ENCODE measurements at places on chromosomes 7 and 10.

DNA sequence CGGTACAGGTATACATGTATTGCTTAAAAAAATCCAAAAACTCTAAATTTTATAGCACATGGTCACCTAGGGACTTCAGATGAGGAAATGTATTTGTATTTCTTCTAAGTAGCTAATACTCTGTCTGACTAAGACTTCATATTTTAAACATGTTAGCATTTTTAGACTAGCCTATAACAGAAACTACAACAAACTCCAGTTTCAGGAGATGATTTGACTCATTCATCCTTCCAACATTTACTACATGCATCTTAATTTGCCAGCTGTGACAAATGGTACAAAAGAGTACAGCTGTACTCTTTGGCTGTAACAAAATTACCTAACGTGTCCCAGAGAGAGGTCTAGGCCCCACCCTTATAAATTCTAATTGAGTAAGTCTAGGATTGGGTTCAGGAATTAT, 22.2 kb downstream of the TMEM209 start:
- no peak for DNase-seq

GRCh38 chr7:142817506-142817905, 37.4 kb upstream of the EPHB6 start:
- no peak for DNase-seq

GRCh38 chr10:131077724-131078123, 233.8 kb downstream of the TCERG1L start:
- no peak for DNase-seq

DNA sequence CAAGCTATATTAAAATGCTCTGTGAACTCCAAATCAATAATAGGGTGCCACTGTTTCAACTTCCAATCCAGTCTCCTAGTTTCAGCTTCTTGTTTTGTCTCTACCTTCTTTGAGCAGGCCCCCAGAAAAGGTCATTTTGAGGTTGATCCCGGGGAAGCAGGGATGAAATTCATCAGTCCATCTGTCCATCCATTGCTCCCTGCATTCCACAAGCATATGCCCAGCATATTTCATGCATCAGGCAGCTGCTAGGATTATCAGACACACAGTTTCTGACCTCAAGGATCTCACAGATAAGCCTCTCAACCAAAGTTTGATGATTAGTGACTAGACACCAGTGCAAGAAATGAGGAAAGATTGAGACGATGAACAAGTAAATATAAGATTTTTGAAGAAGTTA, 186.6 kb upstream of the PDE1C start:
- no peak for DNase-seq

- DNase-seq: no peak
Measured at GRCh38 chr10:114289096-114289436, 50.0 kb downstream of the VWA2 start.

DNA sequence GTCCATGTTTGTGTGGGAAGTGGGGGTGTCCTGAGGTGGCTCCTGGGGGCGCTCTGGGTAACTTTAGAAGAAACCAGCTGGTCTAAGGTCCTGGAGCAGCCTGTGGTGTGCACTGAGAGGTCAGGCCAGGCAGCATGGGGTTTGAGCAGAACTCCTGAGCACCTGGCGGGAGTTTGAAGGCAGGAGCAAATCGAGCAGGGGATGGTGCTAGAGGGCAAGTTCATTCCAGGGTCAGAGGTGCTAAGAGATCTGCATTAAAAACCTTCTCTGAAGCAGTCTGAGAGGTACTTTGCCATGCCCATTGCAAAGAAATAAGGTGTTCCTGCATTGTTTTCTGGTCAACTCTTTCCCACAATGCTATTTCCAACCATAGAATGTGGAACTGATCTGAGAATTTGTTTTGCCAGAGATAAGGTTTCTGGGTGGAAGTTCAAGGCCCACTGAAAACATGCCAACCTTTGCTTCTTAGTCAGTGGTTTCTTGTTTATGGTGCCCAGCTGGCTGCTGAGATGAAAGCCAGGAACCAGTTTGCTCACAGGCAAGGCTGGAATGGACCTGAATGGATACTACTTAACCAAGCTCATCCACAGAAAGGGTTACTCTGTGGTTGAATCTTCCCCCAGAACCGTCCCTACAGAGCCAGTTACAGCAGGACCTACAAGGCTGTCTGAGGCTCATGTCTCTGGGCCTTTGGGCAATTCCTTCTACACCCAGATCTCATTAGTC, 136.3 kb upstream of the TMEM72 start:
- DNase-seq: no peak

DNA sequence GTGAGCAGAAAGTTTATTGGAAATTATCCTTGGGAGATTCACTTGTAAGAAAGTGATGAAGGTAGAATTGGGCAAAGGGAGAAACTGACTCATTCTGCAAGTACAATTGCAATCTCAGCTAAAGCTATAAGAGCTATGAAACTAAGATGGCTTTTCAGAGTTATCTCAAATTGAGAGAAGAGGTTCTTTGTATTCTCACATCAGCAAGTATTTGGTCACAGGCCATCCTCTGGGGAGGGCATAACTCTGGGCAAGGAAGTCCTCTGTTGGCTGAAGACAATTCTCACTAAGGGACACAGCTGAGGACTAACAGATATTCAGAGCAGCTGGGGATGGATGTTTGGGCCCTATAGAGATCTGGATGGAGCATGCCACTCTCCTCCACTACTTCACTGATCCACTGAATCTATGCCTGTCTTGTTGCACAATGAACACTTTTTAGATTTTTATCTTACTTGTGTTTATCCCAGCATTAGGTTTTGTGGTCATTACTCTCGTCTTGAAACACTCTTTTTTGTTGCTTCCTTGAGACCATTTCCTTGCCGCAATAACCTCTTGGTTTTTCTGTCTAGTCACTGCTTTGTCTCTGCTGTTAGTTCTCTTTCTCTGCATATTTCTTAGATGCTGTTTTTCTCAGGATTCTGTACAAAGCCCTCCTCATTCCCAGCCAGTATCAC, 115.1 kb downstream of the GNAI1 start:
- no peak for DNase-seq

- no peak for DNase-seq
Measured at GRCh38 chr10:59577984-59578383, 131.7 kb downstream of the SLC16A9 start.

DNA sequence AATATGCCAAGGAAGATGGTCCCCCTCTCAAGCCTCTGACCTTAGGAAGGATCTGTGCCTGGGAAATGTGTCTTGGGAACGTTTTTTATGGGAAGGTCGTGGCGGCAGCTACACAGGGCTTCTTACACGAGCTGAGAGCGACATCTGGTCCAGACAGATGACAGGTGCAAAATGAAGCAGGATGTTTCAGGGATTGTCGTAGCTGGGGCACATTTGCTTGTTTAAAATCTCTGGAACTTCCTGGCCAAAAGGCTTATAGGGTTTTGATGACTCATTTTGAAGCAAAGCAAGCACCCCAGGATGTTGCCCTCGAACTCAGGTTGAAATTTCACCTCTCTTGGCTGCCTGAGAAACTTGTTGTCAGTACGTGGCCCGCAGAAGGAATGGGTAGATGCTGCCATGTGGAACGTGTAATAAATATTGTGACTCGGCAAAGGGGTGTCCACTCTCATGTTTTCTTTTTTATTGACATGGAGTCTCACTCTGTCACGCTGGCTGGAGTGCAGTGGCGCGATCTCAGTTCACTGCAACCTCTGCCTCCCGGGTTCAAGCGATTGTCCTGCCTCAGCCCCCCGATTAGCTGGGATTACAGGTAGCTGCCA, 117.5 kb downstream of the CAMK1D start:
- DNase-seq: no peak

DNA sequence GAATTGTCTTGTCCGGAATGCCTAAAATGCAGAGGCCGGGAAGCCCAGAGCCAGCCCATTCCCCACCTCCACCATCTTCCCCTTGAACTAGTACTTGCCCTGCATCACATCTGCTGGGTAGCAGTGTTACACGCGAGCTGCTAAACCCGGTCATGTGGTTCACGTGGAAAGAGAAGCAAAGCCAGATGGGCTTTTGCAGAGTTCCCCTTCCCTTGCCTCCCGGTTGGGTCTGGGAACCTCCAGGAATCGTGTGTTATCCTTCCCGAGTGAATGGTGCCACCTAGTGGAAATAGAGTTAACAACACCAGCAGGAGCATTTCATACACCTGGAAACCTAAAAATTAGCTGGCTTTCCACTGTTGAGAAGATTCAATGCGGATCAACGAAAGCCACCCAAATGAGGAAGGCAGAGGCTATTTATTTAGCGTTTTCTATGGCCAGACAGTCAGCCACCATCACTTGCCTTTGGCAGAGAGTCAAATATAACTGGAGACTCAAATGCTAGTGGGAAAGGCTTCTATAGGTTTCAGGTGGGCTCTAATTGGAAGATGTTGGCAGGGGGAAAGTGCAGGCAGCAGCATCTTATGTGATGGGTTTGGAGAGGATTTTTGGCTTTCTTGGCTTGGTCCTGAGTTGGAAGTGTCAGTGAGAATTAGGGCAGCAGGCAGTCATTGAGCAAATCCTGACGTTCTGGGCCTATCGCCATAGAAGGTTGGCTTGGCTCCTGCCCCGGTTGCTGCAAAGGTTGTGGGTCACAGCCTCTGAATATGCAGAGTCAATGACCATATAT, 12.9 kb upstream of the DENND2A start:
- DNase-seq: no peak

DNA sequence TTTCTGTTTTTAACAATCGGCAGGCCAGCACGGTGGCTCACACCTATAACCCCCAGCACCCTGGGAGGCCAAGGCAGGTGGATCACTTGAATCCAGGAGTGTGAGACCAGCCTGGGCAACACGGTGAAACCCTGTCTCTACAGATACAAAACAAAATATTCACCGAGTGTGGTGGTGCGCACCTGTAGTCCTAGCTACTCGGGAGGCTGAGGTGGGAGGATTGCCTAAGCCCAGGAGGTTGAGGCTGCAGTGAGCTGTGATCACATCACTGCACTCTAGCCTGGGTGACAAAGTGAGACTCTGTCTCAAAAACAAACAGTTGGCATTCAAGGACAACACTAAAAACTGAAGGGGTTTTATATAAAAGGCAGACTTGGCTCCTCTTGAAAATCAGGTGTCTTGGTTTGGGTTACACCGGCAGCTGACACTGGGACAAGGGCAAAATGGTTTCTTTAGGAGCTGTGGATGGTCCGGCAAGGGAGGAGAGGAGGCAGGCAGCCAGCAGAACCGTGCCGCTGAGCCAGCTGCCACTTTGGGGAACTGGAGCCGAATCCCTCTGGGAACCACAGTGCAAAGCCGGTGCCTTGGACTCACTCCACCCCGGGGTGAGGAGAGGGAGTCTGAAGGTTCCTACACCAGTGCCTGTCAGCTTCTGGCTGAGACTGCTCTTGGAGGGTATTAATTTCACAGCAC, 52.6 kb downstream of the CHST3 start:
- no peak for DNase-seq

DNA sequence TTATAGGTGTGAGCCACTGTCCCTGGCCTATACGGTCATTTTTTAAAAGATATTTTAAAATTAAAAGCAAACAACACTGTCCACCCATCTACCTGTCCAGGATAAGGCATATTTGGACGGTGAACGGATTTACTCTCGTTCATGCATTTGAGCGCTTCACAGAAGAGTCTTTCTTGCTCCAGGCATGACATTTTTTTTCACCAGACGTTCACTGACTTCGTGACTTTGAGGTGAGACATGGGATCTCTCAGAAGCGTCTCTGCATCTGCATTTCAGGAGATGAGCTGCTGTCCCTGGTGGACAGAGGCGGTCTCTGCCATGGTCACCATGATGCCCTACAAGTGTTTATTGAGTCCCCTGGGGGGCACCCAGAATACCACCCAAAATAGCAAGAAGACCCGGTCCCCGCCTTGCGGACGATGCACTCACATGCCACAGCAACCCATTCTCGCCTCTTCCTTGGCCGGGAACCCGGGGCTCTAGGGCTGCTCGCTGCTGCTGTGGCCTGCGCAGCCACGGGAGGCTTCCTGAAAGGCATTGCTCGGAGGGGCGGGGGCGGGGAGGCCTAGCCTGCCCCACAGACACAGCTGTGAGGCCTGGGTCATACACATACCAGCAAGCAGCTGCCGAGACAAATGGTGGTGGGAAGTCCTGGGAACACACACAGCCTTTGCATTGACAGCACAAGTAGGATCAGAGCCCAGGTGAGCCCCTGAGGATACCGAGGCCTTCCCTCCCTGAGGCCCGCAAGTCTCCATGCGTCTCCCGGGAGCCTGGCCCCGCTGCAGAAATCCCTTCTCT, 84.4 kb downstream of the RGS10 start:
- no peak for DNase-seq

GRCh38 chr7:44995555-44996493, 4.2 kb upstream of the CCM2 start:
- DNase-seq: no peak

DNA sequence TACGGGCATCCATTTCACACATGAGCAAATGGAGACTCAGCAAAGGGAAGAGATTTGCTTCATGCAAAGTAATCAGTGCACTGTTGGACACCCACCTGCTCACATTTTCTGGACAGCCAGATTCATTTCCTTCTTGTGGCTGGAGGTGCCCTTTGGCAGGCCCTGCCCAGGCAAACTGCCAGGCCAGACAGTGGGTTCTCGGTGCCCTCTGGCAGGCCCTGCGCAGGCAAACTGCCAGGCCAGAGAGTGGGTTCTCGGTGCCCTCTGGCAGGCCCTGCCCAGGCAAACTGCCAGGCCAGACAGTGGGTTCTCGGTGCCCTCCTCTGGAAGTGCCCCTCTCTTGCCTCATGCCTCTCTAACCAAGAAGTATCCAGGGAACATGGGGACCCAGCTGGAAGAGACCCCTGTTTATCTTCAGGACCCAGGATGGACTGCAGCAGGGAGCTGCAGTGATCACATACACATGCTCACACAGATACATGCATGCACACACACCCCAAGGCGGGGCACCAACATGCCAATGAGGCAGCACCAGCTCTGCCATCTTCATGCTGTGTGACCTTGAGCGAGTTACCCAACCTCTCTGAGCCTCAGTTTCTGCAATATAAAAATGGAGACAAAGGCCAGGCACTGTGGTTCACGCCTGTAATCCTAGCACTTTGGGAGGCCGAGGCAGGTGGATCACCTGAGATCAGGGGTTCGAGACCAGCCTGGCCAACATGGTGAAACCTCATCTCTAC, 67.1 kb downstream of the OAT start:
- DNase-seq: no peak

DNA sequence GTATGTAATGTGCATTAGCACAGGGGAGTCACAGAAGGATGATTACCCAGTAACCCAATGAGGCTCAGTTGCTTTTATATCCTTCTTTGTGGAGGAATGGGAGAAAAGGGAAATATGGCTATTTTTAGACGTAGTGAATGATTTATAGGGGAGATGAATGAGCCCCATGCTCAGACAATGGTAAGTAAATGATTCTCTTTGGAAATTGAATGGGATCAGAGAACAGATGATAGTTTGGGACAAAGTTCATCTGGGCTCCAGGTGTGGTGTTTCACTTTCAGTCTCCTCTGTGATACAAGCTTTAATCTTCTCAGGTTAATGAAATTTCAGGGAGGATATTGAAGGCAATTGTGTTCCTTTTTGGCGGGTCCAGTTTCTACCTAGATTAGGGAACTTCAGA, 63.0 kb upstream of the MPP7 start:
- DNase-seq: no peak

Measured in substantia nigra (tissue), 51 donors.